Activated CD8-positive, alpha-beta memory T cell treated with anti-CD3 and anti-CD28 coated beads for 1 hour (primary cell): ENCODE measurements at places on chromosomes 6 and 20.

DNA sequence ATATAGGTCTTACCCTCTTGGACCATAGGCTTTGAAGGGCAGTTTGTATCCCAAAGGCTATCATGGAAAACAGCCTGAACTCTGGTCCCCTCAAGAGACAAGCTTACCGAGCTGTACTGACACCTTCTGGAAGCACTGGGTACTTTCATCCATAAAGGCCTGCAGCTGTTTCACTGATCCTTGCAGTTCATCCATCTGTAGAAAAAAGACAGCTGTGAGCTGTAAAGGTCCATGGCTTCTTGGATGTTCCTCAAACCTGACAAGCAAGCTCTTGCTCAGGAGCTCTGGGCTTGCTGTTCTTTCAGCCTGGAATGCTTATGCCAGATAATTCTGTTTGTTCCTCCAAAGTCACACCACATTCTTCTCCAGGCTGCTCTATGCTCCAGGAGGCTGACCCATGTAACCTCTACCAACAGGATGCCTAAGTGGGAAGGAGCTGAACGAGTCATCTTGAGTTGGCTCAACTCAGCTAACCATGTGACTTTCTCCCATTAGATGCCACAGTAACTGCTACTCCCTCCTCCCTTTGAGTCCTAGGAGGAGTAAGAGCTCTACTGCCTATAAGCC, 8.8 kb upstream of the NDRG3 start:
- no peak for DNase-seq

- DNase-seq = no peak
Measured at GRCh38 chr6:11423667-11424066, 113.9 kb upstream of the TMEM170B start.

DNA sequence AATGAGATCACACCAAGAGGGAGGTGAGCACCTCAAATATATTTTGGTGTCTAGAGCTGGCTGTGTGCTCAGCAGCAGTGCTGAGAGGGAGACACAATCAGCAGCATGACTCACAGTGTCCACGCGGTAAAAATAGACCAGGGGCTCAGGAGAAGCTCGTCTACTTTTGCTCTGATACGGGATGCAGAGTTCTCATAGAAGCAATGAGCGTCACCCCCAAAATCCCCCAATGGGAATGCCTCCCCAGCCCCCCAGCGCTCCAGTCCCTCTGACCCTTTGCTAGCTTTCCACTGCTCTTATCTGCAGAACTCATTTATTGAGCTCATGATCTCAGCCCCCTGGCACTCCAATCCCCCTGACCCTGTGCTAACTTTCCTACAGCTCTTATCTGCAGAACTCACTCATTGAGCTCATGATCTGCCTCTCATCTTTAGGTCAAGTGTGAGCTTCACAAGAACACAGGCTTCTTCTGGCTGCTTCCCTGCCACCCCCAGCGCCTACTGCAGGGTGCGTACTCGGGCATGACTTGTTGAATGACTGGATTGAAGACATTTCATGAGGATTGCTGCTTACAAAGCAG, 34.0 kb downstream of the SYNDIG1 start:
- DNase-seq = no peak

DNA sequence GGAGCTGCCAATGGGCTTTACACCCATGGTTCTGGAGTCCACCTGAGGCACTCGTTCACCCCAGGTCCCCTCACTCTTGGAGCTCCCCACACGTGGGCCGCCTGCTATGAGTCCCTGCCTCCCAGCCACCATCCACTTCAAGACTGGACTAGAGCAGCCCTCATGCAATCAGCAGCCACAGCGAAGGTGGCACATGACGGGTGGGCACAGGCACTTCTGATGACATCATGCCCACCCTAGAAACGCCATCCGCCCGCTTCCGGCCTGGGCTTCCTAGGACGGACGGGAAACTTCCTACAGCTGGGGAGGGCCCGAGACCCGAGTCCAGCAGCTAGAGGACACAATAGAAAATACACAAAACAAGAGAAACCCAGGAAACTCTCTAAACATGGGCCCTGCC, 85.5 kb downstream of the PDE10A start:
- DNase-seq = no peak

- no peak for DNase-seq
Measured at GRCh38 chr20:10111139-10111958, 76.6 kb downstream of the ANKEF1 start.

DNA sequence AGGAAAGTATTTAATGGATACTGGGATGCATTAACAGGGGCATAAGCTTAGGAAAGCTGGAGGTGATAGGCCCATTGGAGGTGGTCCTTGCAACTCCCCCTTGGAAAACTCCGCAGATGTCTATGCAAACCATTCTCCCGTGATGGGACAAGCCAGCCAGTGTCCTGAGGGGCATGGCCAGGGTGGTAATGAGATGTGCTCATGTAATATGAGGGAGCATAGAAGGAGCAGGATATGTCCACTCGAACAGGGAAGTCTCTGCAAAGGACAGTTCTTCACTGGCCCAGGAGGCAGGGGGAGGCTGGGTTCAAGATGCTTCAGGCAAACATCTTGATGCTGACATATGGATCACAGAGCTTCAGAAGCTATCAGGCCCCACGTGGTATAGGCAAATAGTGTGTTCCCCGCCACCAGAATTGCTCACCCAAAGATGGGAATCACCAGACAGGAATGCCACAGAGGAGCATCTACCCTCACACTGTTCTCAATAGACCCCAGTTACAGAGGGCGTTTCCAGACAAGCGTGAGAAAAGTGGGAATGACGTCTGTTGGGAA, 201.6 kb upstream of the CDH4 start:
- no peak for DNase-seq

- no peak for DNase-seq
Measured at GRCh38 chr6:28235912-28236452, 10.9 kb downstream of the ZSCAN9 start.

- DNase-seq = no peak
Measured at GRCh38 chr6:157766901-157767774, 55.9 kb upstream of the SNX9 start.

DNA sequence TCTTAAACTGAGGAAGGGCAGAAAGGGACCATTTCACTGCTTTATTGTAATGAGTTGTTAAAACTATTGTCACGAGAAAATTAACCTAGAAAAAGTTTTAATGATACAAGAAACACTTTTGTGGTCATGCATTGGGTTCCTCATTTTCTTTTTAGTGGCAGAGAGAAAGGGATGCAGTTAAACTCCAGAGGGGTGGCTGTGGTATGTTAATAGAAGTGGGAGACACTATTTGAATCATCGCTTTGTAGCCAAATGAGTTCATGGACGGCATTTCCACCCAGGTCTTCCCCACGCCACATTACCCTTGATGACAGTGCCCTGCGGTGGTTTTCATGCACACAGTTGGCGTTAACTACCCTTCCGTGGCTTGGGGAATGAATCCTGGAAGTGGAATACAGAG, 235.6 kb downstream of the PLCB1 start:
- no peak for DNase-seq

DNA sequence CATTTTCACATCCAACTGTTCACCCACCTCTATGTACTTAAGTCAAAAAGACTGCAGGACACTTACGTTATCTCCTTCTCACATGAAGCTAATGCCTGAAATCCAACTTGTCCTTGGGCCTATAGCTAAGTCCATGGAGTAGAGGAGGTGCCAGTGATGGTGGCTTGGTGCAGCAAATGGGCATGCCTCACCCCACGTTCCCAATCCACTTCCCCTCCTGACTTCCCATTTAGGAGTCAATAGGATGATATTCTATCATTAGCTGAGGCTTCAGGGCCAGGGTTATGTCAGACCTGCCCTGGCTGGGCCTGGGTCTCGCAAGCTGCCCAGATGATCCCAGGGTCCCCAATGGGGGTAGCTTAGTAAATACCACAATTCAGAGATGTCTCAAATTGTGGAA, 410.4 kb downstream of the MAFB start:
- DNase-seq = no peak

GRCh38 chr6:70412252-70413113, 825 bp upstream of the FAM135A start:
- DNase-seq = no peak

- no peak for DNase-seq
Measured at GRCh38 chr6:19158586-19158985, 678.6 kb upstream of the ID4 start.

GRCh38 chr6:25544833-25545232, 107.2 kb upstream of the SCGN start:
- DNase-seq = no peak

- no peak for DNase-seq
Measured at GRCh38 chr6:67717281-67717680, 917.8 kb upstream of the ADGRB3 start.

DNA sequence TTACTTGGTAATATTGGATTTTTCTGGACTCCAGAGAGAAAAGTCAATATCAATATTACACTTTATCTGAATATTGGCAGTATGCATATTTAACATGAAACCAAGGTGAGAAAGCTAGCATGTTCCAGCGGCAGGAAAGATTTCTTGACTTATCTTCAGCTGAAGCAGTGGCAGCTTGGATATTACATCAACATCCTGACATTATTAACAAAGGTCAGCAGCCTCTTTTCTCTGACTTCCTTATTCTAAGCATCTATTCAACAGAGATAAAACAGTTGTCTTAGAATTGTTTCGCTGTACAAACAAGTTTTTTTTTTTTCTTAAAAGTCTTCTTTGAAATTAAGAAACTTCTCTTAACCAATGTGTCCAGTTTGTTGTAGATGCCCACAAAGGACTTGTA, 11.8 kb downstream of the DCBLD1 start:
- no peak for DNase-seq

DNA sequence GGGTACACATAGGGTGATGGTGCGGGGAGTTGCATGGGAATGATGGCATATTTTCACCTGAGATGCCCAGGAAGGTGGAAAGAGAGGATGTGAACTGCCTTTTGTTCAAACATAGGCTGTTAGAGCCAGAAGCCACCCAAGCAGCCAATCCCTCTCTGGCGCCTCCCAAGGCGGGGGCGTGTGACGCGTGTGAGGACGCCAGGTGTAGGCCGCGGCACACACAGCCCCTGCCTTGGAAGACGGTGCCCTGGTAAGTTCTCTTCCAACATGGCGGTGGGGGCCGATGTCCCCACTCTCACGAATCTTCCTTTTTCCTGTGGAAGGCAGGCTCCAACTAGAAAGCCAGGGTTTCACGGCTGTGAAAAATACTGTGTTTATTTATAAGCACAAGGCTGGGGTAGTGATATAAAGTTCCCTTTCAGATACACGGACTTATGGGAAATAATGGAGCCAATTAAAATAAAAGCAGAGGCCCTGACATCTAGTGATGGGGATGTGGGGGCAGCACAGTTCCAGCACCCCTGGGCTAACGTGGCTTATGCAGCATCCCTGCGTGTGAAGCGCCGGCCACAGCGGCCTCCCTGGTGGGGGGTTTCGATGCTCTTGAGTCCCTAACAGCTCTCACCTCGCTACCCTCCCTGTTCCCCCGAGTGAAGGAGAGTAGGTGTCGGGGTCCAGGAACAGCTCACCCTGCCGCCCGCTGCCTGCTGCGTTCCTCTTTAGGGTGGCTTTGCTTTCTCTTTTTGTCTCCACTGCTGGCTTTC, 28.3 kb downstream of the CDH4 start:
- no peak for DNase-seq

- DNase-seq = no peak
Measured at GRCh38 chr6:105135907-105136430, 43.8 kb downstream of the POPDC3 start.

- no peak for DNase-seq
Measured at GRCh38 chr20:2626853-2627541, 25.4 kb upstream of the NOP56 start.

DNA sequence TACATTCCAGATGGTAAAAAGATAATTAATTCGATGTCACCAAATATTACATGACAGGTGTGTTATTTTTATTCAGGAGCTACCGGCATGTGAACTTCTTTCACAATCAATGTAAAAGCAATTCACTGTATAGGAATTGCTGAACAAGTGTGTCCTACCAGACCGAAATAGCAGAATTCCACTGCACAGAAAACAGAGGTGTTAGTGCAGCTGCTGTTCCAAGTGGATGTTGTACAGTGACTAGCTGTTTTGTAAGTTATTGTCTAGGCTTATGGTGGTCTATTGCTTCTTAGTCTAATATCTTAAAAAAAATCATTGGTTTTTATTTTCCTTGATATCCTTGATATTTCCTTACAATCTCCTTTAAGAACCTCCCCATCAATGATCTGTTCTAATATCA, 107.4 kb downstream of the COL19A1 start:
- no peak for DNase-seq

- DNase-seq = no peak
Measured at GRCh38 chr6:12440981-12441380, 150.8 kb downstream of the EDN1 start.

GRCh38 chr6:31727717-31728671, 1.1 kb downstream of the DDAH2 start:
- DNase-seq = no peak

- no peak for DNase-seq
Measured at GRCh38 chr20:38355161-38356012, 9.1 kb downstream of the LBP start.

GRCh38 chr6:169253337-169254238, at the start of gene THBS2:
TSS of gene THBS2 (minus strand) at chr6:169253846. CDS start at chr6:169250784, 3,062 bp downstream.
- no peak for DNase-seq

- no peak for DNase-seq
Measured at GRCh38 chr6:115363379-115363778, 697.3 kb downstream of the FRK start.

- DNase-seq = no peak
Measured at GRCh38 chr6:6980999-6981597, 126.7 kb upstream of the RREB1 start.

DNA sequence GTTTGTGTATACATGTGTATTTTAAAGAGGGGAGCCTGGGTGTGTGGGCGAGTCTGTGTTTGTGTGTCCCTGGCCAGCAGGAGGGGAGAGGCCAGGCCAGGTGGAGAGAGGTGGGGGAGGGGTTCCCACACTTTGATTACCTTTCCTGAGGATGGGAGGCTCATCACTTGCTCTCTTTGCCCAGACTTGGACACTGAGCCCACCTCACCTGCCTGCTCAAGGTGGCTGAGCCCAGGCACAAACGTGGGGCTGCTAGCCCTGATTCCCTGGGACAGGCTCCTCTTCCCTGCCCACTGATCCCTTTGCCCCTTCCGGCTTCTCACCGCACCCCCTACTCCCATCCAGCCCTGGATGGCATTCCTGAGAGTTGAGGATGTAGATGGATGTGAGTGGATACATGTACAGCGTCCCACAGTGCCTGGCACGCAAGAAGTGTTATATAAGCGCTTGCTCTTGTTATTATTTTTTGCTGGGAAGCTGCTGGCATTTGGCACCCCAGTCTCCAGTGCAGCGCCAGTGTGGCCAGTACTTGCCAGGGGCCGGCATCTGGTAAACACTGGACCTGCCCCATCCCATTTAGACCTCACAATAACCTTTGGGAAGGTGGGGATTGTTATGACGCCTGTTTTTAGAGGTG, 2.7 kb downstream of the CEBPB start:
- no peak for DNase-seq

DNA sequence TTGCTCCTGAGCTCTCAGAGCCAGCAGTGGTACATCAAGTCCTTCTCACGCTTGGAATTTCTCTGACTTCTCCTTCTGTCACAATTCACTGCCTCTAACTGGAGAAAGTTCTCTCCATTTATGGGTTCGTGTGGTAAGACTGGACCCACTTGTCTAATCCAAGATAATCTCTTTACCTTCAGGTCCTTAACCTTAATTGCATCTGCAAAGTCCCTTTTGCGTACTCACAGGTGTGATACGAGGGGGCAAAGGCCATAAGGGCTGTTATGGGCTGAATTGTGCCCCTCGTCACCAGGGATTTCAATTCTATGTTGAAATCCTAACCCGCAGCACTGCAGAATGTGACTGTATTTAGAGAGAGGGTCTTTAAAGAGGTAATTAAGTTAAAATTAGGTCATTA, 27.5 kb upstream of the TBC1D22B start:
- DNase-seq = no peak
